ENCODE measurements at places on chromosomes 7 and 10.

- peak; percentile 29 for DNase-seq
Observed at GRCh38 chr10:60032723-60033122, 126.4 kb upstream of the CCDC6 start.

- no peak for DNase-seq
Observed at GRCh38 chr7:29415215-29415614, 148.4 kb upstream of the PRR15 start.

DNA sequence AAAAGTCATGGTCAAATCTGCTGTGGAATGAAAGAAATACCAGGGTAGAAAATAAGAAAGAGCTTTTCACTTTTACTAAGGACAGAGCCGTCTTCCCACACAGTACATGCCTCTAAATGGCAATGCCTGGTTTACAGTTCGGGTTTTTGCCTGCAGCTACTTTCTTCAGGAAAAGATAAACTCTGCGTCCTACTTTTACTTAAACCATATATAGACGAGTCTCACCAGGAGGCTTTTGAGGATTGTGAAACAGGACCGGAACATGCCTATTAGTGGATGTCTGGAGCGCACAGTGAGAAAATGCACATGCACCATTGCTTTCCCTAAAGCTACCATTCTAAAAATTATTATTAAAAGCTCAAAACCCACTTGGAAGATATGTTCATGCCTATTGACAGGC, 70.5 kb downstream of the KLF6 start:
- DNase-seq, result no peak

- DNase-seq, result no peak
Observed at GRCh38 chr7:1693991-1694524, 24.0 kb downstream of the ELFN1 start.

GRCh38 chr7:618539-619367, 99.1 kb upstream of the PDGFA start:
- DNase-seq, result peak; percentile 57

GRCh38 chr10:36475746-36476145, 649.7 kb upstream of the ANKRD30A start:
- DNase-seq, result no peak

Measured in activated naive CD4-positive, alpha-beta T cell treated with anti-CD3 and anti-CD28 coated beads, Interleukin-2, amount 50 U/mL, for 16 hours (primary cell).